Kidney epithelial cell (primary cell): ENCODE measurements at places on chromosomes 2 and 18. TPM values are rescaled to one million over a fixed set of nuclear protein-coding genes. Genes with fewer than 3 reads are reported as not detected.

DNA sequence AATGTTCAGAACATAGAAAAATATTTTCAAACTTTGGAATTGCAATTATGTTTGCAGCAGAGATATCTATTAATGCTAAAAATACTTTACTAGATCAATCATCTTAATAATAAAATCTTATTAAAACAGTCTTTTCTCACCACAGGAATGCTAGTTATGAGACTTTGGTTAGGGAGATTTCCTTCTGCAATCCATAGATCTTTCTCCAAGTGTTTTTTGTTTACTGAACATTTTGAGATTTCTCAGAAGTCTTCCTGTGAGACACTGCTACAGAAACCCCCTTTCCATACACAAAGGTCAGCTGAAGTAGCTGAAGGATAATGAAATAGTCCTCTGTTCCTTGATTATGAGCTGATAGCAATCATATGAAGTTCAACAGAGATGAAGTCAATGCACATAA lies 59.4 kb upstream of the RAPH1 start:
- no peak for DNase-seq

- DNase-seq: peak; percentile 39
These were observed 337.3 kb downstream of the OSR1 start for GRCh38 chr2:19021100-19021476.

GRCh38 chr2:10079870-10080535 lies at the start of gene CYS1:
CYS1 (minus strand) TSS chr2:10080411; CDS start chr2:10080223, 188 bp downstream.
- no peak for DNase-seq

- DNase-seq: no peak
These were observed 8.7 kb downstream of the MAL start for GRCh38 chr2:95034221-95034620.

GRCh38 chr2:221410487-221410886 lies 161.6 kb downstream of the EPHA4 start:
- DNase-seq: no peak

GRCh38 chr2:199488772-199489400 lies 31.1 kb upstream of the SATB2 start:
- DNase-seq: no peak

Gene EVA1A
- total RNA-seq: 112 and 144 TPM in 2 replicates

GRCh38 chr2:219707496-219708285 lies 80.3 kb downstream of the SLC4A3 start:
- DNase-seq: no peak

Gene CRYGD
- total RNA-seq: not detected in 2 replicates

DNA sequence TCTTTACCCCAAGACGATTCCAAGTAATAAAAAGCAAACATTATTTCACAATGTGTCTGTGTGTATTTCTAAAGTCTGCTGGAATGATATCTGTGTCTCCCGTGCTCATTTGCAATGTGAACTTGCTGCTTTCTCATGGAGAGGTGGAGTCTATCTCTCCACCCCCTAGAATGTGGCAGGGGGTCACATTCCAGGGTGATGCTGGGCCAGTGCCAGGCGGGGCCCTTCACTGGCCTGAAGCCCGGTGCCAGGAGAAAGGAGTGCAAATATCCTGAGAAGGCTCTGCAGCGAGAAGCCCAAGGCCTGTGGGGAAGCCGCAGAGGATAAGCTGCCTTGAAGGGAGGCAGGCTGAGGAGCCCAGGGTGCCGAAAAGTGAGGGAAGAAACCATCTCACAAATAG lies 26.8 kb upstream of the LDLRAD4 start:
- no peak for DNase-seq

DNA sequence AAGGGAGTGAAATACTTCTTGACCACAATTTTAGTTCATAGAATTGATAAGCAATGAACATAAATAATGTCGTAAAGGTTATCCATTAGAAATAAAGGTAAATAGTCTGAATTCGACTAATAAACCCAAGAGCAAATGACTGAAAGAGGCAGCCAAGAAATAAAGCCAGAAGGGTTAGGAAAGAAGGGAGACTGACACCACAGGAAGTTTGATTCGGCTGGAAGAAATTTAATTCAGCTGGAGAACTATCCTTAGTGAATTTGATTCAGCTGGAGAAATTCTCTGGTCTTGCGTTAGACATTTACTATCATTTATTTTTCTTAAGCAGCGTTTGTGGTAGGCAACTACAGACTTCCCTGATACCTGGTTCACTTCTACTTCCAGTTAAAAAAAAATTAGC lies 429.6 kb downstream of the PID1 start:
- no peak for DNase-seq

Gene RAB31
- total RNA-seq: 44.2 and 49.7 TPM in 2 replicates

- DNase-seq: no peak
These were observed 30.5 kb upstream of the ITGA4 start for GRCh38 chr2:181426672-181427071.

Gene AKAIN1
- not detected in 2 replicates for total RNA-seq

Gene LINC00305
- not detected in 2 replicates for total RNA-seq

DNA sequence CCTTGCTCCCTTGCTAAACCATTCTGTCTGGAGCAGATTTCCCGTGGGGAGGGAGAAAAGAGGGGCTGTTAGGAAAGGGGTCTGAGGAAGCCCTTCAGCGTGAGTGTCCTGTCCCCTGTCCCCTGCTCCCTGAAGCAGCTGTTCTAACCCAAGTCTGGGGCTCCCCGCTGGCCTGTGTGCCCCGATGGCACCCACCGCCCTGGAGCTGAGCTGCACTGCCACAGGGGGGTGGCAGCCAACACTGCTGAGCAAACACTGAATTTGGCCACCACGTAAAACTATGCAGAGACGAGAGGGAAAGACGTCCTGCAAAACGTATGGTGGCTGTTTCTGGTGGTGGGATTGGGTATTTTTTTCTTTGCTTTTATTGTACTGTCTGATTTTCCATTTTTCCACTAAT lies 17.9 kb downstream of the KCNG2 start:
- DNase-seq: no peak

DNA sequence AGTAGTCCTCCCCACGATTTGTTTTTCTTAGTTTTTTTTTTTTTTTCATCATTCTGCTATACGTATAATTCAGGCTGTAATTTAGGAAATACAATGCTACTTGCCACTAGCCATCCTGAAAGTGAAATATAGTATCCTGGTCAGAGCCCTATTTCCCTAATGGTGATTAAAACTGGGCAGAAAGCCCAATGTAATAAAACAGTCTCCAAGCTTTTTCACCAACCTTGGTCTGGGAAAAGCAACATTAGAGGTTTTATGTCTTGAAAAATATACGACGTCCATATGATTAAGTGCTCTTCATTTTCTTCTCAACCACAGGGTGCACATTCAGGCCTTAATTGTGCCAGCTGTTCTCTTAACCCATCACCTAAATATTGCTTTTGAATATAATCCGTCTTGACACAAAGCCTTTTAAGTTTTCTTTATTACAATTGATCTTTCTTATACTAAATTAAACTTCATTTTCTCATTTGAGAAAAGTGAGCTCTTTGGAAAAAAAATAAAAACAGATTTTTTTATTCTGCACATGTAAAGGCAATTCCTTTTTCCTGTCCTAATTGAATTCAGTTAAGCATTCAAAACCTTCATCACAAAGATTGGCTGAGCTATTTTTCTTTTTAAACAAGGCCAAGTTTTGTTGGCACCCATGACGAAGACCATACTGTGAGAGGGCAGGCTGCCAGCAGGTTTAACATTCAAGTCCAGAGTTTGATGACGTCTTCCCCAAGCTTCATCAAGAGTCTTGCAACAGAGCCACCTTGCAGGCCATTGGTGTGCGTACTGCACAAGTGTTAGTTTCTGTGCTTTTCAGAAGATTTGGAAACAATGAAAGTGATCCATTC lies 52.7 kb downstream of the MAP2 start:
- DNase-seq: no peak

DNA sequence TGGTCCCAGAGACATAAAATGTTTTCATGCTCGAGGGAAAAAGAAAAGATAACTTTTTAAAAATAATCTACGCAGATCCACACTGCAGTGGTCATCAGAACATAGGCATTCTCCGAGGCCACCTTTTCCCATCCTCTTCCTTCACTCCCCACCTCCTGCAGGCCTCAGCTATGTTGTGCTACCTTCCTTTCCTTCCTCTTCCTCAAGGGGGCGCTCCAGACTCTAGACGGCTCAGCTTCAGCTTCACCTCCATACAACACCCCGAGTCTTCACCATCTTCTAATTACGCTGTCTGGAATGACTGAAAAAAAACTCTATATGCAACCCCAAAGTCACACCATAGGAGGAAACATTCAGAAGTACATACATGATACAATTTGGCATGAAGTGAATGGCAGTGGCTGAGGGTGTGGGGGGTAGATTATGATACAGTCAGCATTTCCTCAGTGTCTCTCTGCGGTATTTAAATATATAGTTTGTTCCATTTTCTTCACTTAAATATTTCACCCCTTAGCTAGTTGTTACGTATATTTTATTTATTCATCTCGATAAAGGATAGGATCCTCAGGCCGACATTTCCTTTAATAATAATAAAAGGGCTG lies 583.6 kb downstream of the IRS1 start:
- DNase-seq: no peak

GRCh38 chr18:36348971-36349417 lies 51.5 kb downstream of the FHOD3 start:
- DNase-seq: no peak
